Psoas muscle (tissue), 8 donors: ENCODE measurements at places on chromosomes 13 and 19.

DNA sequence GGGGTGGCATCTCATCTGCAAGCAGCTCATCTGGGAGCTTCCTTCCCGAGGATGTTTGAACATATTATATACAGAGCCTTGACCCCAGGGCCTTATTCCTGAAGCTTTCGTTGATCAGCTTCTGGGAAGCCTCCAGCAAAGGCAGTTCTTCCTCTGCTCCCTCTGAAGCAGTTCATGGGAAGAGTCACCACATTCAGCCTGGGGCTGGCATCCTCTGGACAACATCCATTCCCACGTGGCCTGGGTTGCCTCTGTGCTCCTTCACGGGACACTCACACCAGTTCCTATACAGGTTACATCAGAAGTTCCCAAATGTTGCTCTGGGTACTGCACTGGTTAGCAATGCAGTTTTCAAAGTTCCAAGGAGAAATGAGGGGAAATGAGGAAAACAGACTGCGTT lies 29.6 kb downstream of the COL4A2 start:
- no peak for DNase-seq

DNA sequence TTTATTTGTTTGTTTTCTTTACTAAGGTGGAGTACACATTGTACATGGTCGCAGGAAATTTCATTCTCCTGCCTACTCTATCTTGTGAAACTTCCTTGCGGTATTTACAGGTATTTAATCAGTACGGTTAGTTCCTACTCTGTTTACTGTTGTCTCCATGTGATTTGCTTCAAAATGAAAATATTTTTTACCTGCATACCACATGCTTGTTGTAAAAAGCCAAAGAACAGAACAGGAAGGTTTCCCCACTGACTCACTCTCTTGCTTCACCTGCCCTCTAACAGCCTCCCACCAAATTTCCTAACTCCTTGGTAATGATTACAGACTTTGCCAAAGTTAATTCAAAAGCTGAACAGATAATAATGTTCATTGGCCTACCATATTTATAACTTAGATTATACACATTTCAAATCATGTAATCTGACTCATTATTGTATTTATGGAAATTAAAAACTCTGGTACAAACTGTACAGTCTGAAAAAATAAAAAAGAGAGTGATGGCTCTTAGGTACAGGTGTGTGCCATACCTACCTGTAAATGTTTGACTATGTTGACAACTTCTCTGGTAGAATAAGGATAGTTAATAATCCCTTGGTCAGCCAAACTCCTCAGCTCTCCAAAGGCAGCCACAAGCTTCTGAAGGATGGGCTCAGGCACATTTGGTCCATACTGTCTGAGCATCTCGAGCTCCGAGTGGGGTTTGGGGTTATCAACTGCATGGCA lies 239.9 kb downstream of the VWA8 start:
- DNase-seq = no peak

GRCh38 chr13:110166598-110166997 lies 140.4 kb downstream of the COL4A1 start:
- DNase-seq = no peak

DNA sequence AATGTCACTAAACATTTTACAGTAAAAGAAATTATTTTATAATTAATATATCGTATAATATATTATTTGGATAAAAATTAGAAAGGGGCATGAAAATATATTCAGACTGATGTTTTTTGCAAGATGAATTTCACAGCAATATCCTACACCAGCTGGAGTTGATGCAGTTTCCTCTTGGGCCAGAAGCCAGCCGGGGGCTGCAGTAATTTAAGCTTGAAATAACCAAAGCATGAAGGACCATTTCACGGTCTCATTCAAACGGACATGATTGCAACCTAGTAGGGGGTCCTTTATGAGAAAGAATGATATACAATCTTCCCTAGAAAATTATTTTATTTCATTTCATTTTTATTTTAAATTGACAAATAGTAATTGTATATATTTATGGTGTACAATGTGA lies 797.2 kb upstream of the PCDH9 start:
- DNase-seq = no peak

DNA sequence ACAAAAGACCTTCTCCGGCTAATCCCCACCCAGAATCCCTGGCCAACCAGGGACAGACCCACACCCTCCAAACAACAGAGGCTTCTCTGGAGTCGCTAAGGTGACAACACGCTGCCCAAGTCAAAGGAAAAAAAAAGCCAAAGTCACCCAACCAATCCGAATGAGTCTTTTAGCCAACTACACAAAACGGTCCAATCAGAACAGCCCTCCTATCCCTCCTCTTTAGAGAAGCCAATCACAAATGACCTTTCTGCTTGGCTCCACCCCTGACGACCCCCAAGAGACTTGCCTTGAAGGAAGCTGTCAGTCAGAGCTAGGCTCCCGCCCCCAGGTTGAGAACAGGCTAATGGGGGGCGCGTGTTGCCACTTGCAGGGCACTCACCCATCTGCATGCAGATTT lies 6.6 kb upstream of the FBXW9 start:
- no peak for DNase-seq

- no peak for DNase-seq
Measured at GRCh38 chr13:41271456-41272285, 8.3 kb upstream of the MTRF1 start.

DNA sequence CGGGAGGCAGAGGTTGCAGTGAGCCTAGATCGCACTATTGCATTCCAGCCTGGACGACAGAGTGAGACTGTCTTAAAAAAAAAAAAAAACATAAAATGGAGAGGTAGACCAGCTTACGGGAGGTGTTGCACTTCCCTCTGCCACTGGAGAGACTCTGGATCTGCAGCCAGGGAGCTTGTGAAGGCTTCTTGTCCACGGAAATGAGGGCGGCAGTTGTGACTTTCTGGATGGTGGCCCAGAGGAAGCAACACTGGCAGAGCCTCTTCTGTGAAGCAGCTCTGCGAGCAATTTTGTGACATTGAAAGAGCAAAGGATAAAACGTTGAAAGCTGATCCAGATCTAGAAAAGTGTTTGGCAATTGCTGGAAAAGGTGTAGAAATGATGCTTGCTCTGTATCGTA lies 10.4 kb downstream of the SPINT2 start:
- no peak for DNase-seq

- DNase-seq = no peak
Measured at GRCh38 chr13:35744566-35745178, 268.2 kb upstream of the MAB21L1 start.

- peak; percentile 92 for DNase-seq
Measured at GRCh38 chr19:18112989-18113478, 15.5 kb downstream of the MAST3 start.

GRCh38 chr13:38661010-38661675 lies 25.7 kb upstream of the FREM2 start:
- no peak for DNase-seq

DNA sequence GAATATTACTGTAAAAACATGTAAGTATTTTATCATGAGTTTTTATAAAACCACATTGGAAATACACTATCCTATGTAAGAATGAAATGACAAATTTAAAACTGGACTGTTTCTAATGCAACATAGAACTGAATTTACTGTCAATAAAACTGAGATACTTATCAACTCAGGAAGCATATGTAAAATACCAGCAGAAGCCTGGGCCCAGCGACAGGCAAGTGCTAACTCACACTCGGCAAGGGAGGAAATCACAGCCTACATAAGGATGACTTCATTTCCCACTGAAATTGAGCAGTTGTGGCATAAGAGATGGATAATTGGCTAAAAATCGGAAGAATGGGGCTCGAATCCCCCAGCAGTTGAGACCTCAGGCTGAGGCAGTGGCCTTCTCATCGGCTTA lies 12.1 kb downstream of the PROZ start:
- no peak for DNase-seq

DNA sequence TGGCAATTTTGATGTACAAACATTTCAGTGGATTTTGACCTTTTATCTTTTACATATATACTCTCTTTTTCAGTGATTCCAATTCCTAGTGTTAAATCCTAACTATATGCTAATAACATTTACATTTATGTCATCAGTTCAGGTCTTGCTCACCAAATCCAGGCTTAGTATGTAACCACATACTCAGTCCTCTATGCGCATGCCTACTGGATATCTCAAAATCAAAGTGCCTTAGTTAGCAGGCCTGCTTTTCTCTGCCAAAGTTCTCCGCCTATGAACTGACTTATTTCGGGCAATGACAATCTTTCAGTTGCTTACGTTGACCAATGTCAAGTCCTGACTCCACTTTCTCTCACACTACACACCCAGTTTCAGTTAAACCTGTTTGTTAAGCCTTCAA lies 478.5 kb upstream of the SLITRK1 start:
- DNase-seq = no peak
